ENCODE measurements at places on chromosomes 7 and 10.

DNA sequence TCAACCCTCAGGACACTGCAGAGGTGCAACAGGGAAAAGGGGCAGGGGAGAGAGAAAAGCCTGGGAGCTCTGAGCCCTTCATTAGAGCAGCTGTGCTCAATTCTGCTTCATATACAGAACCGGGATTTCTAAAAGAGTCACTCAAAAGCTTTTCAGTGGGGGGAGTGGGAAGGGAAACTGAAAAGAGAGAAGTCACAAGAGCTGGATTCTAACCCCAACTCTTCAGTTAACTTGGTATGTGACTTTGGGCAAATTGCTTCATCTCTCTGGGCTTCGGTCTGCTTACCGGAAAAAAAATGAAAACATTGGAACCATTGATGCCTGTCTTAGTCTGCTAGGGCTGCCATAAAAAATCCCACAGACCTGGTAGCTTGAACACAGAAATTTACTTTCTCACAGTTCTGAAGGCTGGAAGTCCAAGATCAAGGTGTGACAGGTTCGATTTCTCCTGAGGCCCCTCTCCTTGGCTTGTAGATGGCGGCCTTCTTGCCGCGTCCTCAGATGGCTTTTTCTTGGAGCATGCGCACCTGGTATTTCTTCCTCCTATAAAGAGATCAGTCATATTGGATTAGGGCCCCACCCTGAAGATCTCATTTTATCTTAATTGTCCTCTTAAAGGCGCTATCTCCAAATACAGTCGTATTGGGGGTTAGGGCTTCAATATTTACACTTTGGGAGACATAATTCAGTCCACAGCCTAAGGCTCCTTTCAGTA, 118.3 kb upstream of the KMT2E start:
- DNase-seq, result peak; percentile 47

GRCh38 chr7:147022056-147022455, 905.5 kb downstream of the CNTNAP2 start:
- DNase-seq, result no peak

GRCh38 chr7:28160551-28160991, 20.0 kb downstream of the JAZF1 start:
- DNase-seq, result no peak

DNA sequence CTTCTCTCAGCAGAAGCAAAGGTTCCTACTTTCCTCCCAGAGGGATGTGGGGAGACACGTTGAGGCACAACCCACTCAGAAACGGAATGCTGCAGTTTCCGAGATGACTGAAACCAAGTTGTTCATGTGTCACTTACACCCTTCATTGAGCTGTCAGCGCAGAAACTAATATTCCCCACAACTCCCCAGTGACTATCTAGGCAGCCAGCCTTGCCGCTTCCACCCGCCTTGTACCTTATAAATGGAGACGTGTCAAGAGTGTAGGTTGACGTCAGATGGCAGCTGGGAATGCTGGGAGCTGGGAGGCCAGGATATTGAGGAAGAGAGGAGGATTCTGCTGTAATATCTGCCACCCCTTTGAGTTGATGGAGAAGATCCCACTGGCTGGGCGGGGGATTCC, 15.1 kb downstream of the GPR26 start:
- no peak for DNase-seq

GRCh38 chr7:43458330-43459018, 124.4 kb upstream of the STK17A start:
- DNase-seq, result no peak

DNA sequence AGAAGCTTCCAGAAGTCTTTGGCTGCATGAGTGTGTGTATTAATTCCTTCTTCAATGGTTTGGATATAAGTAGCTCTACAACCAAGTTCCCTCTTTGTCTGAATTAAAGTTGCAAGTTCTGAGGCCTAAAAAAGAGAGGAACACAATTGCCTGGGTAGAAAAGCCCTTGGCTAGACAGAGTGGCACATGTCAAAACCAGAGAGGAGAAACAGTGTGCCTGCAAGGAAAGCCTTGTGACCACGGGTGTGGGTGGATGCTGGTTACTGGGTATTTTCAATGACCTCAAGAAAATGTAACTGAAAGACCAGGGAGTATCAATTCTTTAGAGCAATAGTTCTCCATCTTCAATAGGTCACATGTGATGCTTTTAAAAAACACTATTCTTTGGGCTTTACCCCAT, 148.3 kb downstream of the SVIL start:
- DNase-seq, result no peak

GRCh38 chr7:44368885-44369284, 43.5 kb upstream of the CAMK2B start:
- no peak for DNase-seq

DNA sequence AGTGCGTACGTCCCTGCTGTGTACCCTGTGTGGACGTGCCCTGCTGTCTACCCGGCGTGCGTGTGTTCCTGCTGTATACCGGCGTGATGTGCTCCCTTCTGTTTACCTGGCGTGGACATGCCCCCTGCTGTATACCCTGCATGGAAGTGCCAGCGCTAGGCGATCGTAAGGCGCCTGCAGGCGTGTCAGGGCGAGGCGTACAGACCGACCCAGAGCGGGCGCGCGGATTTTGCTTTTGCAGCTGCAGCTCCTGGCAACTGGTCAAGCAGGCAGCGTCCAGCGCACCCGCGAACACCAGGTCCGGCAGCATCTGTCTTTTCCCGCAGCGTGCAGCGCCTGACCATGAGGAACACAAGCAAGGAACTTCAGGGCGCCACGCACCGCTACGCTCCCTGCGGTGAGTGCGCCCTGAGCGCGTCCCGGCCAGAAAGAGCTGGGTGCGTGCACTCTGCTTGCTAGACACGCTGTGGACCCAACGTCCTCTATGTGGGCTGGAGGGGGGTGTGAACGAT, 680 bp downstream of the C7orf57 start:
- DNase-seq, result no peak

- DNase-seq, result no peak
Measured at GRCh38 chr7:123995617-123996326, 37.1 kb downstream of the TMEM229A start.

DNA sequence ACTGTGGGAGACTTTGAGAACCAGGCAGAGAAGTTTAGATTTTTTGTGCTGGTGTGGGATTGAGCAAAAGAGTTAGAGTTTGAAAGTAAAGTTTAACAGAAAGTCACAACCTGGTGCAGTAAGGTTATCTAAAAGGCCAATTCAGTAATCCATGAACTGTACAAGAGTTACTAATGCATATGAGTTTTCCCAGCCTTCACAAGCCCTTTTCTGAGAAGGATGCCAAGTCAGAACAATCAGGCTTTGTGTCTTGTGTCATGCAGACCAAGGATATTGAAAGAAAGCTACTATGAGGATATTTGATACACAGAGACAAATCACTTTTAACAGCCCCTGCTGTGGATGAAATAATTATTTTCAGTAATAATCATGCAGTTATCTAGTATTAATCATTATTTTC, 68.8 kb upstream of the MYO3A start:
- no peak for DNase-seq

- no peak for DNase-seq
Measured at GRCh38 chr10:107561136-107561650, 396.7 kb upstream of the SORCS1 start.

DNA sequence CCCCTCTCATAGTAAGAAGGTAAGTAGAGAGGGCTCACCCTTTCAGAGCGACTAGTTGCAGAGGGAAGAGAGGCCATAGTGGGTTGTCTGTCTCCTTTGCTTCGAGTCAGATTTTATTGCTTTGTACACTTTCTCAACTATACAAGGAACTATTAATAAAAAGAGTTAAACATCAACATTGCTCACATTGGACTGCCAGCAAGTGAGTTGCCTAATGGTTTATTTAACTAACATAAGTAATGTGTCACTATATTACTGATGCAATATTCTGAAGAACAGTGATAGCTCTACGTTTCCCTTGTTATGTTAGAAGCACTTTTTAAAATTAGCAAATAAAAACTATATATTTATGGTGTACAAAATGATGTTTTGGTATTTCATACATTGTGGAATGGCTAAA, 451.0 kb downstream of the GRM8 start:
- DNase-seq, result no peak

GRCh38 chr10:100065084-100065660, 16.5 kb downstream of the CPN1 start:
- DNase-seq, result no peak

- no peak for DNase-seq
Measured at GRCh38 chr7:40162516-40162915, 27.7 kb downstream of the SUGCT start.

- no peak for DNase-seq
Measured at GRCh38 chr10:1102831-1103230, 46.6 kb downstream of the WDR37 start.

GRCh38 chr7:20745702-20746101, 41.0 kb downstream of the SP8 start:
- no peak for DNase-seq

- DNase-seq, result no peak
Measured at GRCh38 chr10:59006511-59007306, 169.7 kb upstream of the PHYHIPL start.

DNA sequence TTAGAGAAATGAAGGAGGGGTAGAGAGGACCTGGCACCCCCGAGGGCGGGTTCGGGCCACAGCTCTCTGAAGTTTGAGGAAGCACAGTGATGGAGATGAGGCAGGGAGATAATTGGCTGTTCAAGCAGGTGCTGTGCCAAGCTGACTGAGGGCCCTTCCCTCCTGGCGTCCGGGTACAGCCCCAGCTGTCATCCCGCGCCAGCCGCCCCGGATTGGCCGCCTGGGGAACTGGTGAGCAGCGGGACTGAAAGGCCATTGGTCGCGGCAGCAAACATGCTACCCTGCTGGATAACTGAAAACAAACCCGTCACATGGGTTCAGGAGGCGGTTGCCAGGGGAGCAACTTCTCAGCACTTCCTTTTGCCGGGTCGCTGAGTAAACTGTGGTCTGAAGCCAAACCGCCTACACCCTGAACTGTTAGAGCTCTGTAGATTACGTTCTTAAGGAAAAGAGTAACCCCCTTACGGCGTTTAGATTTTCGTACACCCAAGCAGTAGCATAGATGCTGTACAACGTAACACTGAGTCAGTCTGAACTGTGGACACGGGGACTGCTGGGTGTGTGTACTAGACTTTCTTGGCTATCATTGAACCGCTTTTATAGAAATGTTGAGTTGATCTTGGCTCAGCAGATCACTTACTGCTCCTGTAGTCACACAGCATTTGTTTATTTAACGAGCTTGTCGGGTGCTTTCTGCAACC, 1.3 kb downstream of the INSIG1 start:
- DNase-seq, result peak; percentile 92

DNA sequence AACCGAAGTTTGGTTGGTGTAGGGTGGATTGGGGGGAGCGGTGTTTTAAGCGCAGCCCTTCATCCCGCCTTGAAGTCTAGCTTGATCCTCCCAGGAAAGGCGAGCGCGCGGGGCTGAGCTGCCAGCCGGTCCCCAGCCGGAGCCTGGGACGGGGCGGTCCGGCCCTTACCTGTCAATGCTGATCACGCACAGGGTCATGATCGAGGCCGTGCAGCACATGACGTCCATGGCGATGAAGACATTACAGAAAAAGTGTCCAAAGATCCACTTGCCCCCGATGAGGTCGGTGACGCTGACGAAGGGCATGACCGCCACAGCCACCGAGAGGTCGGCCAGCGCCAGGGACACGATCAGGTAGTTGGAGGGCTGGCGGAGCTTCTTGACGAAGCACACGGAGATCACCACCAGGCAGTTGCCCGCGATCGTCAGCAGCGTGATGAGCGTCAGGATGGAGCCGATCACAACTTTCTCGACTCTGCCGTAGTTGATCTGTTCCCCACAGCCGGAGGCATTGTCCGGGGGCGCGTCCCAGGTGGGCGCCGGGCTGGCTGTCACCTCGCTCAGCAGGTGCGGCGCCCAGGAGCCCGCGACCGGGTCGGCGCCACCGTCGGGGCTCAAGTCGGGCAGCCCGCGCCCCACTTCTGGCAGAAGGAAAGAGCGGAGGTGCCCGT, 740 bp downstream of the HTR7 start:
- DNase-seq, result no peak

GRCh38 chr7:33940503-33940902, 35.2 kb downstream of the BMPER start:
- no peak for DNase-seq

GRCh38 chr7:51239691-51240090, 76.9 kb downstream of the COBL start:
- DNase-seq, result no peak

GRCh38 chr7:16970732-16971482, 89.1 kb upstream of the AGR3 start:
- no peak for DNase-seq

- no peak for DNase-seq
Measured at GRCh38 chr10:10778959-10779358, 238.7 kb upstream of the CELF2 start.

- no peak for DNase-seq
Measured at GRCh38 chr7:115094163-115094562, 172.3 kb downstream of the MDFIC start.

DNA sequence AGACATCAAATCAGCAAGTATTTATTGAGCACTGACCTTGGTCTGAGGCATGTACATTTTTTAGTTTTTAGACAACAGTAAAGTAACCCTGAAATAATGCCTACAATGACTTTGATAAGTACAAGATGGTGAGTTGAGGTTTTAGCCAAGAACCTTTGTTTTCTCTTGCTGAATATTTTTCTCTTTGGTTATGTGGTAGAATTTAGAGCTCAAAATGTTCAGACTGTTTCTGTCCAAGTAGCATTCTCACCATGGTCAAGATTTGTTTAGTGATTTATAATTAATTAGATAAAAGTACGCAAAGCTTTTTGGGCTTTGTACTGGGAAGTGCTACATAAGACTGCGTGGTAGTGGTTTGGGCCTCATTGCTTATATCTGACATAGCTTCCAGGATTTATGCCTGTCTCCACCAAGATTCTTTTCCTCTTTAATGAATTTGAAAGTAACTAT, 102.4 kb downstream of the KAT6B start:
- no peak for DNase-seq

DNA sequence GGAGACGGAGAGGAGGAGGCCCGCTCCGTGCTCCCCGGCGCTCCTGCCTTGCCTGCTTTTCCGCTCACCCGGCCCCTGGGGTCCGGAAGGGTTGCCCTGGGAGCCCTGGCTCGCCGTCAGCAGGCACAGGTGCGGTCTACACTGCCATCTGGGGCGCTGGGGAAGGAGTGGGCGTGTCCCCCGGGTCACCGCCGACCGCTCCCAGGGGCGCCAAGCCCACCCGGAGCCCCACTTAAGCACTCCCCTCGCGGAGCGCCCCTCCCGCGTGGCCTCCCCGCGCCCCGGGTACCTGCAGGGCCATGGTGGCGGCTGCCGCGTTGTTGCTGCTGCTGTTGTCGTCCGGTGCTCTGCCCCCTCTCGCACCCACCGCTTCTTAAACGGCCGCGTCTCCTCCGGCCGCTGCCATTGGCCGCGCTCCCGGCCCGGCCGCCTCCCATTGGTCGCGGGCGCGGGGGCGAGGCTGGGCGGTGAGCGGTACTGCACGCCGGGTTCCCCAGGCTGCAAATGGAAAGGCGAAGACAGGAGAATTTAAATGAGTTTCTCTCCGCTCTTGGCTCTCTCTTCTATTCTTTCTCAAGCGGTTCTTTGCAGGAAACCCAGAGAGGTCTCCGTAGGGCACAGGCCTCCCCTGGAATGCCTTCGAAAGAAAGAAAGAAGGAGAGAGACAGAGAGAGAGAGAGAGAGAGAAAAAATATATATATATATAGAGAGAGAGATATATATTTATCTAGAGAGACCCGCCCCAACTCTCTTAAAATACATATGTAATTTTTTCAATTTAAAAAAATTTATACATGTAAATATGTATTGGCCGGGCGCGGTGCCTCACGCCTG, at the start of gene ACBD7:
TSS of gene ACBD7 (minus strand) at position 349 of the 834 bp plus-strand sequence. CDS start at position 301, 48 bp downstream.
- peak; percentile 50 for DNase-seq

Measured in DMS79 treated with DMSO at 0.1 percent for 48 hours (cell line).